Right kidney (tissue), 9 donors: ENCODE measurements at places on chromosomes 5 and 9.

DNA sequence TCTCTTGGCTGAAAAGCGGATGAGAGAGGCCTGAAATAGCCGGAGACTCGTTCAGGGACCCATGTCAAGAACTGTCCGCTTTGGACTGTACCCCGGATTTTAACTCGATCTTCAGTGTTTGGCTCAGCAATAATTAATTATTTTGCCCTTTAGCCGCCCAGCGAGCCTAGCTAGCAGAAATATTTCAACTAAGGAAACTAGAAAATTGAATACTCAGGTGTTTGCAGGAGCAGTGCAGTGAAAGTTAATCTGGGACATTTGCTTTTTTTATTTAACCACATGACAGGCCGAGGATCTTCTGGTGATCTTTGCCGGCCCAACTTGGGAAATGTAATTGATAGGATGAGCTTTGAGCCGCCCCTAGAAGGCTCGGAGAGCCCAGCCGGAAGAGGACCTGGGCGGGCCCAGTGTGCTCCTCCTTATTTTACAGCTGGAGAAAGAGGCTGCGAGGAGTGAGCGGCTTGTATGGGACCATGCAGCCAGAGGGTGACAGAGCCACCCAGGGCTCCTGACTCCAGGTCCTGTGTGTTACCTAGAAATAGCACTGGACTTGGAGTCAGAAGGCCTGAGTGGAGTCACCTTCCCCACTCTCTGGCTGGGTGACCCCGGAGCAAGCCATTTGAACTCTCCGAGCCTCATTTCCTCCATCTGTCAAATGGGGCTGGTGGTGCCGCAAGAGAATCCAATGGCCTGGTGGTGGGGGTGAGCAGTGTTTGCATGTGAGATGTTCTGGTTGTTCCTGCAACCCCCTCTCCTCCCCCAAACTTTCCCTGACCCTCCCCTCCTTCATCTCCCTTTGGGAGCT, 2.4 kb downstream of the PPARGC1B start:
- DNase-seq: no peak

DNA sequence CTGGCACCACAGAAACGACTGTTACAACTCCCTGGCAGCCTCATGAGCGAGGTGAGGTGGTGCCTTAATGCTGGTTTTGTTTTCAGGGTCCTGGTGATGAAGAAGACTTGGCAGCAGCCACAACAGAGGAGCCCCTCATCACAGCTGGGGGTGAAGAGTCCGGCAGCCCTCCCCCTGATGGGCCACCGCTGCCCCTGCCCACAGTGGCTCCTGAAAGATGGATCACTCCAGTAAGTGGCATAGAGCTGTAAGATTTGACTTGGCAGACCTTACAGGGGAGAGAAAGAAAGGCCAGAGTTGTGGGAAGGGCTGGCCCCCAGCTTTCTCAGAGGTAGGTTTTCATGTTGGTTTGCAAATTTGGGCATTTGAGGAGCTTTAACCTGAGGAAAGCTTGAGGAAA, 72.2 kb downstream of the COL15A1 start:
- DNase-seq: no peak

DNA sequence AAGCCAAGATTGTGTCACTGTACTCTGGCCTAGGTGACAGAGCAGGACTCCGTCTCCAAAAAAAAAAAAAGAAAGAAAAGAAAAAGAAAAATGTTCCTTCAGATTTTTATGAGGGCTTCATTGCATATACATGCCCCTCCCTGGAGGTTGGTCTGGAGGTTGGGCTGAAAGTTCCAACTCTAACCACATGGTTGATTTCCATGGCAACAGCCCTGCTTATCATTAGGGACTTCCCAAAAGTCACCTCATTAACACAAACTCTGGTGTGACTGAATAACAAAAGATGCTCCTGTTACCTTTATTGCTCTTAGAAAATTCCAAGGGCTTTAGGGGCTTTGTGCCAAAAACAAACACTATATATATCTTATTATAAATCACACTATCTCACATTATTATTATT, 113.8 kb downstream of the TMC1 start:
- DNase-seq: no peak

GRCh38 chr9:95494022-95494415, 22.8 kb downstream of the PTCH1 start:
- no peak for DNase-seq

DNA sequence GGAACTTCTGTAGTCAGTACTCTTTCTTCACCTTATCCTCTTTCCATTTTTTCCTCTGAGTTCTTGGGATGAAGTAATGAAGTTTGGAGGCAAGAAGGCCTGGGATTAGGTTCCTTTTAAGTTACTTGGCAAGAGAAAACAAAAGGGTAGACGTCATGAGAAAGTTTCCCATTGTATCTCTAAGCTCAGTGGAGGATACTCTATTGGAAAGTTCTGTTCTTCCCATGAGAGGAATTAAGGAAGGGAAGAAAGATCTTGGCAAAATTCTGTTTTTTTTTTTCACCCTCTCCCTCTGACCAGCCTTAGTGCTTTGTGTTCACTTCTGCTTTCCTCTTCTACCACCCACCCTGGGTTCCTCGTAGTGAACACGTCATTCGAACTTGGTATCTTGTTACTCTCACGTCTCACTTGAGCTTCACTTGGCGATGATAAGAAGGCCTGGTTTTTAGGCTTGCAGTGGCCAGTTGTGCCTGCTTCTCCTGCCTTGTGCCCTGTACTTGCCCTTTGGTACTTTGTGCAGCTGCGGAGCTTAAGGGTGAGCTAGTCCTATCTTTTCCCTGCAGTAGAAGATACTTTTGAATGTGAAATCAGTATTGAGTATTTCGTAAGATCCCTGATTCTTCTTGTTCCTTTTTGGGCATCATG, 67.0 kb downstream of the ARHGAP26 start:
- no peak for DNase-seq

GRCh38 chr5:105868038-105868780, 1802.5 kb downstream of the EFNA5 start:
- DNase-seq: no peak

GRCh38 chr9:13213998-13214397, 65.5 kb downstream of the MPDZ start:
- no peak for DNase-seq

DNA sequence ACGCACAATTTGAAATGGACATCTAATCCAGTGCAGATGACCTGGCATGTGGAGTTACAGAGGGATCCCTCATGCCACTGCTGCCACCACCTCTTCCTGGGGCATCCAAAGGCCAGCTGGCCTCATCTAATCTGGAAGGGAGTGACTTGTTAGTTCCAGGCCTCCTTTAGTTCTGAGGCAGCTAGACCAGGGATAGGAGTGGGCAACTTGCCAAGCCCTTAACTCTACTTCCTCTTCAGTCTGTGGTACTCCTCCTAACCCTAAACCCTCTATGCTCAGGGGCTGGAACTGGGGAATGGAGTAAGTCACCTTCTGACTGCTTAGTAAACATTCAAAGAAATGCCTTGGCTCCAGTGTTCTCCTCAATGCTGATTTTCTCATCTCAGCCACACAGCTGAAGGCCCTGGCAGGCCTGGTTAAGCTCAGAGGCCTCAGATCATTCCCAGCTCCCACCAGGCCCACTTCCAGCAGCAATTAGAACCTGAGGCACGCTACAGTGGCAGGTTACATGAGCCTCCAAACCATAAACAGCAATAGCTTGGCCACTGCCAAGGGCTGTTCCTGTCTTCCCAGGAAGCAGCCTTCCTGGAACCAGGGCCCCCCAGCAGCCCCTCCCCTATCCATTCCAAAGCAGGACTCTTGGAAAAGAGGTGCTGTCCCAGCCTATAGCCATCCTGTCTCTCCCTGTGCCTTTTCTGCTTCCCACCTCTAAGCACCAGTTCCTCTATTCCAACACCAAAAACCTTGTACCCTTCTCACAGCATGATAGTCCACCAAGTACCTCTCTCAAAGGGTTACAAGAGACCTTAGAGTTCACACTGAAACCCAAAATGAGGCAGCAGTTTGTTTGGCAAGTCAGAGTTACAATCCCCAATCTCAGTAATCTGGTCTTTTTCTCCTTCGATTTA, 2.0 kb downstream of the EIF4EBP3 start:
- no peak for DNase-seq

DNA sequence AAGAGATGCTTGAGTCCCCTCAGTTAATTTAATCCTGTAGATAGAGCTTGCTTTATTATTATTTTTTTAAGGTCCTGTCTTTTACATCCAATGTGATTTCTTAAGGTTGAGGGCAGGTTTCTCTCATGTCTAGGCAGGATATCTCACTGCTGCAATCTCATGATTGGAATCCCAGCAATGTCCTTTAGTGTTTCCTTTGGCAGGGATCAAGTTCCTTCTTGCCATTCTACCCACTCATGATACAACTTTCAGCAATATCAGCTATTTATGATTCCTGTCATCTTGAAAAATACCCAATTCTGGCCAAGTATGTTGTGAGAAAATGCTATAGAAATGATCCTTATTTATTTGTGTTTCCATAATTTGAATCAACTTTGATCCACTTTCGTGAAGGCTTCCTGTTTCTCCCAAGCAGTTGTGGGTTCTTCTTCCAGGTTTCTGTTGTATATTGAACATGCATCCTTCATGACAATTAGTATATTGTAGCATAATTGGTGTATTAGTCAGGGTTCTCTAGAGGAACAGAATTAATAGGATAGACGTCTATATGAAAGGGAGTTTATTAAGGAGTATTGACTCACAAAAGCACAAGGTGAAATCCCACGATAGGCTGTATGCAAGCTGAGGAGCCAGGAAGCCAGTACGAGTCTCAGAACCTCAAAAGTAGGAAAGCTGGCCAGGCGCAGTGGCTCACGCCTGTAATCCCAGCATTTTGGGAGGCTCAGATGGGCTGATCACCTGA, 18.4 kb upstream of the VPS13A start:
- DNase-seq: no peak

DNA sequence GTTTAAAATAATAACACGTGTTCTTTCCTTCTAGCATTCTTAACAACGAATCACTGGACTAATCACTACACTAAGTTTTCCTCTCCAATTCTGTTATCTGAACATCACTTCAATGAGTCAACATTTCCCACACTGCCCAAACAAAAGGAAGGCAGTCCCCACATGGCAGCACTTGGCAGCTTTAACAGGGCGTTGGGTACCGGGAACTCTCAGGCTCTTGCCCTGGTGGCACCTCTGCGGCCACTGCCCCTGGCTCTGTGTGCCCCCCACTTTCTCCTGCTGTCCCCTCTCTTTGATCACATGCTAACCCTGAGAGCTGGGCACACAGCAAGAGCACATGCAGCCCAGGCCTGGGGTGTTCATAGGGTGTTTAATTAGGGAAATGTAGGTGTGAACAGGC, 15.7 kb downstream of the SLC6A3 start:
- DNase-seq: no peak

DNA sequence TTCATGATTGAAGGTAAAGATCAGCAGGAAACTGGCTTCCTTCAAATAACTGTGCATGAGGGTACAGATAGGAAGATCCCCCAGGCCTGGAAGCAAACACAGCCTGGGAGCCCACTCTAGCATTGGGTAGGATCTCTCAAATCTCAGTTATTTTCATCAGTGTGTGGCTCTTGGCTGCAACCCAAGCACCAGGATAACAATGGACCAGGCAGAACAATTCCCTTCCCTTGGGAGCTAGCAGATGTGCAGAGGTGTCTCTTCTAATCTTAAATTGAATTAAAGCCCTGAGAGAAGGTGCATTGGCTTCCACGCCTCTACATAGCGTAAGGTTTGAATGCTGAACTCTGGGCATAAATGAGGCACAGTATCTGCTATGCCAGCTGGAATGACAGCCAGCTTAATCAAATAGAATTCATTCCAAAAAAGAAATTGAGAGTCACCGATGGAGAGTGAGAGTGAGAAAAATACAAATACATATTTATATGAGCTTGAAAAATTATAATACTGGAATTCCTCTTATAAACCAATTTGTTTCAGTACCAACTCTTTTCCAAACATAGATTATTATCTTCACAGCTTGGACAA, 957.3 kb downstream of the CDH12 start:
- no peak for DNase-seq

- no peak for DNase-seq
Observed at GRCh38 chr5:179875741-179876609, 17.4 kb upstream of the MRNIP start.

DNA sequence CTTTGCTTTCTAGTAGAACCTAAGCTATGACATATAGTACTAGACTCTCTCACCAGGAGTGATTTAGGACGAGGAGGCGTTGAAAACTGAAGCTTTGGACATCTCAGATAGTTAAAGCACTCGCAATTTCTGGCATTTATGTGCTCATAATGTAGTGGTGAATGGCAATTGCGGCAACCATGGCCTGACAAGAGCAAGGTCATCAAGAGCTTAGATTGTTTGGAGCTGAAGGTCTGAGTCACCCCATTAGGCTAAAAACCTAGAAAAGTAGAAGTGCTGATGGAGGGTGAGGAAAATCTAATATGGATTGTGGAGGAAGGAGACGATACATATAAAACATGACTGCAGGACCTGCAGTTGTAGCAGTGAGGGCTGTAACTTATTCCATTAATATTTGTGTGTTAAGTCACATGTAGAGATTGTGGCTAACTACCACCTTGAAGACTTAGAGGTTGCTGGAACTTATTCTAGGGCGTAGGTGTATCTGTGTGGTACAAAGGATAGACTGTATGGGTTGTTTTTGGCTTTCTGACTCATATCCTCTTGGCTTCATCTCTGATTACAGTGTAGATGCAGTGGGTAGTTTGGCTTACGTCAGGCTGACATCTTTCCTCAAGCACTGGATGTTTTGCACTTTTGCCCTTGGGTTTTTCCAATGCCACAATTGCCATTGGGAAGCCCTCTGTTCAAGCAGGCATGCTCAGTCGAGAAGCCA, 138.9 kb upstream of the CDKN2B start:
- no peak for DNase-seq

- DNase-seq: no peak
Observed at GRCh38 chr9:126956917-126957686, 42.5 kb downstream of the RALGPS1 start.

DNA sequence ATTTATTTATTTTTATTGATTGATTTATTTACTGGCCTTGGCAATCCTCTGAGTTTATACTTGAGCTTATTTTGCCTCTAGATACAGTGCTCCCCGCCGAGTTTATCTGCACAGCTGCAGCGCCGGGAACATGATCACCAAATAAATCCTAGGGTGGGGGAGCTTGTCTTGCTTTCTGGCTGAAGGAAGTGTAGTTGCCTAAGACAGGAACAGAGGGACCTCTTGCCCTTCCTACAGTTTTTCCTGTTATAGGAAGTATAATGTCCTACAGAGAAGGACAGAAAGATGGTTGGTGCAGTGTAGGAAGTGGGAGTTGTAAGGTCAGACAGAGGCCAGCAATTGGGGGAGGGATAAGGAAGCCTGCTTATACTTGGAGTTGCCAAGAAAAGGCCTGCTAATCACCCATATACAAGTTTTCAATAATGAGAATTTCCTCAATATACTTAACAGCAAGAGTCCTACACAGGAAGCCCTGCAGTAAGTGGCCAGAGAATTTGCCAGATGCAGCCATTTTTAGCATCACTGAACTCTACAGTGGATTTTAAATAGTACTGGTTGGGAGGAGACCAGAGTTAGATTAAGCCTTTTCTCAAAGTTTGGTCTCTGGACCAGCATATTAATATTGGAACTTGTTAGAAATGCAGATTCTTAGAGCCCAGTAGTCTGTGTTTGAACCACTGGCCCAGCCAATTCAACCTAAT, 7.7 kb downstream of the AOPEP start:
- no peak for DNase-seq
